ENCODE measurements at places on chromosomes 6 and 20. TPM values are rescaled to one million over a fixed set of nuclear protein-coding genes. Genes with fewer than 3 reads are reported as not detected.

DNA sequence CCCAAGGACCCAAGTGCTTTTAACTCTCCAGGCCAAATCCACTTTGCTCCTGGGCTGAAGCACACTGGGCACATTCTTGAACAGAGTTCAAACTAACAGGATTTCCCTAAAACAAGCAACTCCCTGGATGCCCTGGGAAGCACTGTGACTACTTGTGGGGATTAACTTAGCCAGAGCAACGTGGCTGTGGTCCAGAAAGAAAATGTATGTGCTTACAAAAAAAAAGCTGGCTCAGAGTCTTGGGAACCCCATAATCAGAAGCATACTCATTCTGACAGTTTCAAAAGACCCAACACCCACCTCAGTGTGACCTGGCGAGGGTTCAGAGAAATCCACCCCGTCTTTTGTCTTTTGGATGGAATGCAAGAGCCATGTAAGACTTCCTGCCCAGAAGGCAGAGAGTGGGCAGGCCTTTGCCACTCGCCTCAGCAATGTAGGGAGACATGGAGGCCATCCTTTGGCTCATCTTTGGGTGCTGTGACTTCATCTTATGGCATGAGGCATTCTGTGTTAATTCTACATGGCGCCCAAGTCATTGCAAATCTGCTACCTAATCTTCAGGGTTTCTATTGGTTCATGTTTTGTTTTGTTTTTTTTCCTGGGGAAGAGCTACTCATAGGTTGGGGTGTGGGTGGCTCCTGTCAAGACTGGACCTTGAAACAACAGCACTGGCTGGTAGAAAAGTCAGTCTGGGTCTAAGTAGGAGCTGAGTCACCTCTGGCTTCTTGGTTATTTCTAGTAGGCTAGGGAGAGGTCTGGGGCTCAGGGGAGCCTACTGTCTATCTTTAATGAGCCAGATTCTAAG, 248.6 kb upstream of the SUPT3H start:
- no peak overlapping the region for H3K27ac ChIP-seq
- DNase-seq: no peak
- H3K4me1 ChIP-seq: peaks cover 15% of the 10 kb centered on the region
- H3K27me3 ChIP-seq: peaks cover 11% of the 10 kb centered on the region
- no peaks in the 10 kb centered on the region for H3K36me3 ChIP-seq

GRCh38 chr6:119323478-119323877, 26.1 kb downstream of the MAN1A1 start:
- peaks cover 6% of the 10 kb centered on the region for H3K36me3 ChIP-seq
- DNase-seq: no peak
- H3K4me3 ChIP-seq: no peak overlapping the region
- no peak overlapping the region for H3K27ac ChIP-seq
- no peaks in the 10 kb centered on the region for H3K4me1 ChIP-seq

DNA sequence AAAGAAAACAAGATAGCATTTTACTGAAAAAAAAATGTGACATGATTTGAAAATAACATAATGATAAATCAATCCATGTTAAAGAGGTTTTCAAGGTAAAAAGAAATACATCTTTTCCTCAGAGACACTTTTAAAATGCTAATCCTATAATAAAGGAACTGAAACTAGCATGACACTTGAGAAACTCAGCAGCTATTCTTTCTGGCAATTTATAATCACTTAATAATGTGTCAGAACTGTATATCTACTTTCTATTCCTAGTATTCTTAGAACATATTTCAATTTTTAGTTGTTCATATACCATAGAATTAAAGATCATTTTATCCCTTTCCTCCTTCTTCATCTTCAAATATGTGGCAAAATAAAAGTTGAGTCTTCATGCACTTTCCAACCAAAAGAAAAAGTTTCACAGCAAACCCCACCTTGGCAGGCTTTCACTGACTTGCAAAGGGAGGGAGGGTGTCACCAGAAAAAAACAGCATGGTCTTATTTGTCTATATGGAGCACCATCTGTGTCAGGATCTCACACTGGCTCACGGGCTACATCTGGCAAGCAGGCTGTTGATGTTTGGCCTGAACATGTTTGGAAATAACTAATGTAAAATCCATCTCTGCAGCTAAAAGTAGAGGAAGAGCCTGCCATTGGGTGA, 48.5 kb downstream of the FHL5 start:
- H3K27ac ChIP-seq: no peak overlapping the region
- DNase-seq: no peak
- no peaks in the 10 kb centered on the region for H3K36me3 ChIP-seq
- no peak overlapping the region for H3K4me3 ChIP-seq
- no peaks in the 10 kb centered on the region for H3K27me3 ChIP-seq

- no peaks in the 10 kb centered on the region for H3K36me3 ChIP-seq
- no peak for DNase-seq
- no peak overlapping the region for H3K27ac ChIP-seq
- peaks cover 3% of the 10 kb centered on the region for H3K27me3 ChIP-seq
Measured at GRCh38 chr20:40493071-40493470, 196.0 kb downstream of the MAFB start.

DNA sequence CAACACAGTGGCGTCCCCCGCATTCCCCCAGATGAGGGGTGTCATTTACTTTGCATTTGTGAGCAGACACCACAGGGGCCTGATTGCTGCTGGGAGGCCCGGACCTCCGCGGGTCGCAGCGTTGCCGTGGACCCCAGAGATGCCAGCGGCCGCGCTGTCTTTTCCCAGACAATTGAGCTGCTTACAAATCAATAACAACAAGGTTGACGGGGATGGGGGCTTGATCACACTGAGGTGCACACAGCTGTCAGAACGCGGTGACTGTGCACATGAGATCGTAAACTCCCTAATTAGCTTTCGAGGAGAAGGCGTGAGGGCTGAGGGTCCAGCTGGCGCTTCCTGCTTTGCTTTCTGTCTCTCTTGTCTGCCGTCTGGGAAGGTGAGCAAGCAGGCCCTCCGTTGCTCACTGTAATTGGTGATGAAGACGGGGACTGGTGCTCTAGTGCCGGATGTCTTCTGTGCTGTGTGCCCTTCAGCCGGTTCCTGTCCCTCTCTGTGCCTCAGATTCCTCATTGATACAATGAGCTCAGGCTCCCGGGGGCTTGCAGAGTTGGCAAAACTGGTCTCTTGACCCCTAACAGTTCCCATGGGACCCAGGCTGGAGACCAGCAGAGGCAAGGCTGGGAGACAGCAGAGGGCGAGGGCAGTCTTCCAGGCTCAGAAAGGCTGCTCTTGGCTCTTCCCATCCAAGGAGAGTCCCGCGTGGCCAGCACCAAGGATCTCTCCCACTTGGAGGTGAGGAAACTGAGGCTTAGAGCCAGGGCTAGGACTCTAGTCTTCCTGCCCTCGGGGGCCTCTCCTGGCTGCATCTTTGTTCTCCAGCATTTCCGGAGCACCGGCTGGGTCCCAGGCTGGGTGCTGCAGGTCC, 126.0 kb upstream of the PMEPA1 start:
- H3K27ac ChIP-seq: no peak overlapping the region
- H3K36me3 ChIP-seq: no peaks in the 10 kb centered on the region
- H3K27me3 ChIP-seq: peaks cover 20% of the 10 kb centered on the region
- peak; percentile 56 for DNase-seq
- H3K4me1 ChIP-seq: no peaks in the 10 kb centered on the region

- H3K4me3 ChIP-seq: no peak overlapping the region
- no peak overlapping the region for H3K27ac ChIP-seq
- H3K4me1 ChIP-seq: peaks cover 40% of the 10 kb centered on the region
- H3K27me3 ChIP-seq: no peaks in the 10 kb centered on the region
Measured at GRCh38 chr20:39871013-39871412, 818.0 kb downstream of the MAFB start.

DNA sequence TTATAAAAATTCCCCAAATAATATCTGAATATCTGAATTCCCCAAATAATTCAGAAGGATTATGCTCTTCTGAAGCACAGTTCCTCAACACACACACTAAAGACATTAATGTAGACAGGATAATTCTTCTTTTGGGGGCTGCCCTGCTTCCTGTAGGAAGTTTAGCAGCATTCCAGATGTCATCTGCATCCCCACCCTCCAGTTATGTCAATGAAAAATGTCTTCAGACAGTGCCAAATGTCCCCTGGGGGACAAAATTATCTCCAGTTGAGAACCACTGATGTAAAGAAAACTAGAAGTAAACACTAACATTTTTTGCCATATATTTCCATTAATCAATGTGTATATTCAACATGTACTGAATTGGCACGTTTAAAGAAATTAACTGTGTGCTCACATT, 25.9 kb upstream of the NAA20 start:
- peak overlapping the region; percentile 59 for H3K4me3 ChIP-seq
- H3K36me3 ChIP-seq: peaks cover 24% of the 10 kb centered on the region
- DNase-seq: no peak
- peaks cover 53% of the 10 kb centered on the region for H3K4me1 ChIP-seq
- H3K27ac ChIP-seq: peak overlapping the region; percentile 88

- DNase-seq: no peak
- H3K36me3 ChIP-seq: peaks cover 16% of the 10 kb centered on the region
- H3K27me3 ChIP-seq: no peaks in the 10 kb centered on the region
- no peak overlapping the region for H3K27ac ChIP-seq
- H3K4me3 ChIP-seq: no peak overlapping the region
Measured at GRCh38 chr6:142761756-142762155, 183.2 kb downstream of the HIVEP2 start.

DNA sequence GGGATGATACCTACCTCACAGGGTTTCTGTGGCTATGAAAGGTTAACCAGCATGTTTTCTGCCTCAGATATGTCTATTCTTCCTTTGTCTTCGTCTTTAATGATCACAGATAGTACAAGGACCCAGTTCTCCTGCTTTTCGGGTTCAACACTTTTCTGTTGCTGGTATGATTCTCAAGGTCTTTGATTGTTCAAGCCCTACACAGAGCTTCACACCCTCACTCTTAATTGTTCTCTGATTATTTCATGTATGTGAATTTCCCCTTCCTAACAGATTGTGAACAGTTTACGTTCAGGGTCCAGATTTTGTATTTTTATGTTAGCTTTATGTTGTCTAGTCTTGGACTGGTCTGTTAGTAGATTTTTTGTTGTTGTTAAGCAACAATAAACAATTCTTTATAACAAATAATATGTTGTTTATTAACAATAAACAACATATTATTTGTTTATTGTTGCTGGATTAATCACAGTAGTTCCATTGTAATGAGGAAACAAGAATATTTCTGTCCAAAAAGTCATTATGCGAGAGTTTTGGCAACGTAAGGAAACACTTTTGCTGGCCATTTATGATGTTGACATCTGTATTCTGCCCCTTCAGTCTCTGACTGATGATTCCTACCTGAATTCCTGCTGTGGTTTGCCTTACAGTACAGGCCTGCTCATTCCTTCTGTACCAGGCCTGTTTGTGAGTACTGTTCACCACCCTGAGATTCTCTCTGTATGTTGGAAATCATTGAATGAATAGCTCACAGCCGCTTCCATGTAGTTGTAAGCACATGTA, 27.2 kb upstream of the TULP4 start:
- peaks cover 6% of the 10 kb centered on the region for H3K36me3 ChIP-seq
- H3K4me3 ChIP-seq: no peak overlapping the region
- peaks cover 24% of the 10 kb centered on the region for H3K4me1 ChIP-seq

DNA sequence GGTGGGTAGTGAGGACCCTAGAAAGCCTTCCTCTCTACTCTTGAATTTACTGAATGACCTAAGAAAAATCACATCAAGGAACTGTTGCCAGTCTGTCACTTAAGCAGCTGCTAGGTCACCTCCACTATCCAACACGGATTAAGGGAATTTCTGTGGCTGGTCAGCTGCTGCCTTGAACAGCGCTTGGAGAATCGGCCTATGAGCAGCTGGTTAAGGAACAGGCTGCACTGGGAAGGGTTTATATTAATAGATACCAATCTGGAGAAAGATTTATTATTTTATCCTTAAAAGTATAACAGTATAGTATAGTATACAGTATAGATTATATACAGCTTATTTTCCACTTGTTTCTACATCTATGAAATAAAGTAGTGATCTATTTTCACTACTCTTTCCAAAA, 6.5 kb downstream of the PTPRK start:
- DNase-seq: no peak
- H3K4me3 ChIP-seq: no peak overlapping the region
- H3K27ac ChIP-seq: no peak overlapping the region

- H3K4me3 ChIP-seq: no peak overlapping the region
- no peak for DNase-seq
Measured at GRCh38 chr6:21639316-21639715, 45.8 kb downstream of the SOX4 start.

- peaks cover 9% of the 10 kb centered on the region for H3K36me3 ChIP-seq
- H3K4me3 ChIP-seq: peak overlapping the region; percentile 98
- no peaks in the 10 kb centered on the region for H3K4me1 ChIP-seq
- no peak for DNase-seq
- H3K27me3 ChIP-seq: peaks cover 91% of the 10 kb centered on the region
- peak overlapping the region; percentile 63 for H3K27ac ChIP-seq
Measured at GRCh38 chr6:32852844-32853540, 512 bp downstream of the TAP1 start.

DNA sequence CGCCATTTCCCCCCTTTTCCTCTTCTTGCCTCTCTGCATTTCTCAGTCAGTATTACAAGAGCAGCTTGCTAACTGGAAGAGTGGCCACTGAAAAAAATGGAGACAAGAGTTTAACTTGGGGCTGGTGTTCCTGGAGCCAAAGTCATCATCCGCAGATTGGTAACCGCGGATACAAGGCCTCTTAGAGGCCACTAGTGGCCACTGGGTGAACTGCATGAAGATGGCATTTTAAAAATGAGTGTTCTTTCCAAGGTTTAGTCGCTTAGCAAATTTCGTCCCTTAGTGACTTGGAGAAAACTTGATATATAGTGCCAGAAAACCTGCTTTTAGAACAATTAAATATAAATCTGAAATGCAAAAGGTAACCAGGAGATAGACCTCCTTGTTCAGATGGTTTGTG, 4.8 kb downstream of the F13A1 start:
- H3K27ac ChIP-seq: no peak overlapping the region
- no peak for DNase-seq
- peaks cover 43% of the 10 kb centered on the region for H3K27me3 ChIP-seq
- no peaks in the 10 kb centered on the region for H3K36me3 ChIP-seq
- H3K4me3 ChIP-seq: no peak overlapping the region

GRCh38 chr20:37991157-37991866, 41.9 kb downstream of the TTI1 start:
- H3K36me3 ChIP-seq: peaks cover 20% of the 10 kb centered on the region
- H3K4me1 ChIP-seq: peaks cover 61% of the 10 kb centered on the region
- DNase-seq: no peak
- peak overlapping the region; percentile 80 for H3K27ac ChIP-seq
- H3K27me3 ChIP-seq: no peaks in the 10 kb centered on the region
- no peak overlapping the region for H3K4me3 ChIP-seq

GRCh38 chr6:125808060-125808459, 17.3 kb downstream of the NCOA7 start:
- H3K27me3 ChIP-seq: no peaks in the 10 kb centered on the region
- no peak for DNase-seq
- no peak overlapping the region for H3K27ac ChIP-seq
- H3K4me3 ChIP-seq: no peak overlapping the region

GRCh38 chr6:130693944-130694343, 133.3 kb upstream of the SMLR1 start:
- no peak overlapping the region for H3K4me3 ChIP-seq
- H3K36me3 ChIP-seq: no peaks in the 10 kb centered on the region
- DNase-seq: no peak
- H3K4me1 ChIP-seq: no peaks in the 10 kb centered on the region

GRCh38 chr6:36444470-36444869, 1.7 kb downstream of the KCTD20 start:
- peaks cover 22% of the 10 kb centered on the region for H3K36me3 ChIP-seq
- H3K4me3 ChIP-seq: peak overlapping the region; percentile 97
- H3K27ac ChIP-seq: peak overlapping the region; percentile 95
- peaks cover 29% of the 10 kb centered on the region for H3K4me1 ChIP-seq
- no peaks in the 10 kb centered on the region for H3K27me3 ChIP-seq

- peaks cover 17% of the 10 kb centered on the region for H3K27me3 ChIP-seq
- no peaks in the 10 kb centered on the region for H3K36me3 ChIP-seq
- no peaks in the 10 kb centered on the region for H3K4me1 ChIP-seq
- H3K4me3 ChIP-seq: no peak overlapping the region
Measured at GRCh38 chr20:62567246-62568044, 74.9 kb upstream of the SLCO4A1 start.

ZNF831 gene
- total RNA-seq: not detected

ABHD16B gene
- total RNA-seq: not detected

ADGRF1 gene
- 36.0 TPM for total RNA-seq

HCRTR2 gene
- not detected for total RNA-seq

AHCY gene
- total RNA-seq: 242 TPM

CAGE1 gene
- not detected for total RNA-seq
